ENCODE measurements at places on chromosomes 5 and 9.

- DNase-seq: no peak
Observed at GRCh38 chr9:106701611-106702010, 161.4 kb upstream of the ZNF462 start.

GRCh38 chr9:129906298-129906697 lies 71.0 kb downstream of the USP20 start:
- DNase-seq: no peak

GRCh38 chr5:39995990-39996389 lies 571.2 kb upstream of the DAB2 start:
- no peak for DNase-seq

GRCh38 chr5:78275998-78276543 lies 18.4 kb downstream of the AP3B1 start:
- DNase-seq: no peak

GRCh38 chr9:124504530-124505005 lies 2.6 kb downstream of the NR5A1 start:
- DNase-seq: no peak

GRCh38 chr5:167579693-167580055 lies 711.8 kb upstream of the WWC1 start:
- DNase-seq: no peak

GRCh38 chr5:52051759-52052158 lies 668.5 kb downstream of the ISL1 start:
- DNase-seq: no peak

- DNase-seq: no peak
Observed at GRCh38 chr5:138974227-138975063, 99.3 kb upstream of the LRRTM2 start.

GRCh38 chr5:82885627-82886389 lies 191.4 kb downstream of the TMEM167A start:
- DNase-seq: no peak

DNA sequence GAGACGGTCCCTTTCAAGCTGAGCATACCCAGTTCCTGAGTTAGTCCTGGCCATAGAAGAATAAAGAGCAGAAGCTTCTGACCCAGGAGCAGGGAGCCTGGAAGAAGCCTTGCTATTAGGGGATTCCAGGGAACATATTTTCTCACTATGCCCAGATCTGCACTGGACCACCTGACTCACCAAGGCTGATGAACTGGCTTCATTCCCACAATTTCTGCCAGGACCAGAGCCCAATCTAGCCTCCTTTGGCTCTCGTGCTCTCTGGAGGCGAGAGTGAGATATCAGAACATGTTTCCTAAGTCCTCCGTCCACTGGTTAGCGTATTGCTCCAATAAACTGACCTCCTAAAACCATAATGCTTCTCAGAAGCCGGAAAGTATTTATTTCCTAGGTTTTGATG lies 9.9 kb downstream of the GABBR2 start:
- no peak for DNase-seq

GRCh38 chr9:34501372-34501771 lies 21.4 kb downstream of the ENHO start:
- no peak for DNase-seq

DNA sequence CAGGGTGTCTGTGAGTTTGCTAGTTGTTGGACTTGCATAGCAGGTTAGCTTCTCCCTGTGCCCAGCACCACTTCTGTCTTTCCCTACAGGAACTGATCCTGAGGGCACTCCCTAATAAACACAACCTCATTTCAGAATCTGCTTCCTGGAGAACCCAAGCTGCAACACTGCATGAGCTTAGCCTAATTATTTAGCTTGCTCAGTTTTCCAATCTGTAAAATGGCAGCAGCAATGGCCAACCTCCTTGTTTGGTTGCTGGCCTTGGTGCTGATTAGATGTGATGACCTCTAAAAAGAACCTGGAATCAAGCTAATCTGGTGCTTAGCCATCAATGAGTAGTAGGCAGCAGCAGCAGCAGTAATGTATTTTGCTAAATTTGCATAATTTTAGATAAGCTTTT lies 133.9 kb downstream of the ADCY2 start:
- no peak for DNase-seq

DNA sequence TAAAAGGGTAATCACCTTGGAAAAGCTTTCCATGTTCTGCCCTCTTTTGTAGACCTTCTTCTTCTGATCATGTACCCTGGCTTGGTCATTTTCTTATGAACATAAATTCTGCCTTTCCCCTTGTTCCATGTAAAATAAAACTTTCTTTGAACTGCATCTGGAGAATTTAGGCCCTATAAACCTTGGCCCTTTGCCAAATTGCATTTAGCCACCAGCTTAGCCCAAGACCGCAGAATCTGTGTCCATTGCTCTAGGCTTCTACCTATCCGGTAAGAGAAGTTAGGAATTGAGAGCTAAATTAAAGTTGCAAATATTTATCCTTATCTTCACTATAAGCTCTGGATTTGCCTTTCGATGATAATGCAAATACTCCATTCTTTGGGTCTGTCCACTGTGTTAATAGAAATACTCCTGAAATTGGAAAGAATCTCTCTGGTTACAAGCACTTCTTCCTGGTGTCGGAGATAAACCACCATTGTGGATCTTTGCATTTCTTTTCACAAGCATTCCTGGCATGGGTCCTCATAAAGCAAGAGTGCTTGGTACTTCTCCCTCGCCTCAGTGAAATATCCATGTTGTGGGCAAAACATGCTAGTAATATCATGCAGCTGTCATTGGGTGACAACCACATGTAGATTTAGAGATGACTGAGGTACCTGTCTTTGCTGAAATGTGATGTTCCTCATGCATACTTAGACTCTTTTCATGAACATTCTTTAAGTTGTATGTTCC lies 698.0 kb upstream of the WWC1 start:
- DNase-seq: no peak

DNA sequence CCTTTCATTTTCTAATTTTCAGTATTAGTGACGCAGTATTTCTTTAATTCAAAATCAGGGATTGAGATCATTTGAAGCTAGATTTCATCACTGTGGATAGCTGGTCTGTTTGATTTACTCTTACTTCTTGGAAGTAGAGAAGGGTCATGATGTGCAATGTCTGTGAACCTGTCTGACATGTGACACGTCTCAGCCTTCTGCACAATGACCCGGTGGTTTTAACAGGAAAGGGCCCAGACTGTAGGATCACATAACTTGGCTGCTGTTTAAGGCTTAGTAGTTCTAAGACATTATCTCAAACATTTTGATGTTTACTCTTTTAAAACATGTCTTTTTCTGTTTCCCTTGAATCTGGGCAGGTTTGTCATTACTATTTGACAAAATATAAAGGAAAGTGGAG lies 823.3 kb upstream of the NUDT12 start:
- DNase-seq: no peak

DNA sequence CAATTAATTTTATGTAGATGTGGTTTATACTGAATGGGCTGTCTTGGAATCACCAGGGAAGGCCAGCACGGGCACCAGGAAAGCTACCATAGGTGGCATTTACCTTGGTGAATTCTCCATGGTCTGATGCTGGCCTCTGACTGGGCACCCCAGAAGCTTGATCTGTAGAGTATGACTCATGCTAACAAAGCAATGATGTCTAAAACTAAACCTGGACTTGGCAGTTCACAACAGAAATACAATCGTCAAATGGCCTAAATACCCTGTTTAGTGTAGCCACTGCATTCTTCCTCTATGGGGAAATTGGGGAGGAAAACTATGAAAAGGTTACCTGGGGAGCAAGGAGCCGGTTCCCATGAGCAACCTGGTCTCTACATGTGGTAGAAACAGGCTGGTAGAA lies 98.0 kb downstream of the ATPSCKMT start:
- DNase-seq: no peak

GRCh38 chr5:39713250-39713916 lies 288.6 kb upstream of the DAB2 start:
- DNase-seq: no peak

DNA sequence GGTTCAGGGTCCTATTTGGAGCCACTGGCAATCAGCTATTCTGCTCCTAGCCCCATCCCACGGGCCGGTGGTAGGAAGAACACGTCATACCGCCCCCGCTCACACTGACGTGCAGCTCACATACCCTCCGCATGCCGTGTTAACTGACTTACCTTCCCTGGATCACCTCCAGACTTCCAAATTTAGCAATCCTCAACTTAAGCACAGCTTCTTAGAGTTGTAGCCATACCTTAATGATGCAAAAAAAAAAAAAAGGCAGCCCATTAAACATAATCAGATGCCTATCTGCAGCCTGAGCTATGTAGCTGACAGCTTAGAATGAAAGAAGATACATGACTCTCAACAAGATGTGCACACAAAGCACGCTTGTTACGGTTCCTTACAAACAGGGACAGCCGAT lies 93.0 kb downstream of the IRX2 start:
- no peak for DNase-seq

DNA sequence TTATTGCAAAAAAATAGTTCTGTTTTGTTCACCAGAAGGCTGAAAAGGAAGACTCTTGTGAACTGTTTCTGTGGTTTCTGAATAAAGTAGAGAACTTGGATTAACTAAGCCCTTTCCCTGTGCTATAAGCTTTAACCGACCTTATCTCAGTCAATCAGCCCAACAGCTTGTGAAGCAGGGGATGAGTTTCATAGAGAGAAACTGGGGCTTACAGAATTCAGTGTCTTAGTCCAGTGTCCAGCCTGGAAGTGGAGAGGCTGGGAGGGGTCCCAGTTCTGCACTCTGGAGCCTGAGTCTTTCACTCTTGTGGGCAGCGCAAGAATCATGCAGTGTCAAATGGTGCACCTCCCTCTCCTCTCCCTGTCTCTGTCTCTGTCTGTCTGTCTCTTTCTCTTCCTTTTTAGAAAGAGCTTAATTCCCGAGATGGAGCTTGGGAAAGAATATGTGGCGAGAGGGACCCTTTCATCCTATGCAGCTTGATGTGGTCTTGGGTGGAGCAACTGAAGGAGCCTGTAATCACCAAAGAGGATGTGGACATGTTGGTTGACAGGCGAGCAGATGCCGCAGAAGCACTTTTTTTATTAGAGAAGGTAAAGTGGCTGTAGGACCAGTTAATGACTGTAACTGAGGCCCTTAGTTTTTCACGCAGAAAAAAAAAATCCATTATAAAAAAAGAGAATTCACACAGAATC lies 17.0 kb downstream of the PTPDC1 start:
- DNase-seq: no peak

DNA sequence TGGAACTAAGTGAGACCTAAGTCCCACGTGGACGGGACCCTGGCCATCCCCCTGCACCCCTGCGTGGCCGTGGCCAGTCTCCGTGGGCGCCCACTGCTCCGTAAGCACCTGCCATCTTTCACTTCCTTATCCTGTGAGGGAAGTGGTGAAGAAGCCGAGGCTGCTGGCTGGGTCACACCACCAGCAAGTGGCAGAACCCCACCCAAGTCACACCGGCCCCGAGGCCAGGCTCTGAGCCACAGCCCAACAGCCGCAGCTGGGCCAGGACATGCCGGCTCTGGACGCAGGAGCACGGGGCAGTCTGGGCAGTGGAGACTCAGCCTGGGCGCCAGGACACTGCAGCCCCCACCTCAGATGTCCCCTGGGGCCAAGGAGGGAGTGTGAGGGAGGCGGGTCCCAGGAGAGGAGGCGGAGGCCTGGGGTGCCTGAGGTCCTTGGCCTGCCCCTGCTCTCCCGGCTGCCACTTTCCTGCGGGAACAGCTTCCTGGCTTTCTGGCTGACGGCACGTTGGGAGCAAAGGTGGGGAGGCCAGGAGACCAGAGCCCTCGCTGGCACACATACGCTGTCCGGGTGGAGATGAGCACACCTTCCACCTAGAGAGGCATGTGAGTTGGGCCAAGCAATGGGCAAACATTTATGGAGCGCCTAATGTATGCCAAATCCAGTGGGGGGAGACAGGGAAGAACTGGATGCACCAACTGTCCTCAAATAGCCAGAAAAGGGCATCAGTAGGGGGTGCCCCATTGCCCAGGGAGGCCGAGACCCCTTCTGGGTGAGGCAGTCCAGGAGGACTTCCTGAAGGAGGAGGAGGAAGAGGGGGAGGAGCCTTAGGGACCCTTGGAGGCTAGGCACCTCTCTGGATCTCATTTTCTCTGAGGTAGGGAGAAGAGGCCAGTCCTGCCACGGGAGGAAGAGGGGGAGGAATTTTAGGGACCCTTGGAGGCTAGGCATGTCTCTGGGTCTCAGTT lies 43.9 kb upstream of the EGFL7 start:
- peak; percentile 60 for DNase-seq

GRCh38 chr9:110427497-110428104 lies 89.9 kb upstream of the TXNDC8 start:
- no peak for DNase-seq

- no peak for DNase-seq
Observed at GRCh38 chr5:351921-352245, 30.4 kb downstream of the AHRR start.

DNA sequence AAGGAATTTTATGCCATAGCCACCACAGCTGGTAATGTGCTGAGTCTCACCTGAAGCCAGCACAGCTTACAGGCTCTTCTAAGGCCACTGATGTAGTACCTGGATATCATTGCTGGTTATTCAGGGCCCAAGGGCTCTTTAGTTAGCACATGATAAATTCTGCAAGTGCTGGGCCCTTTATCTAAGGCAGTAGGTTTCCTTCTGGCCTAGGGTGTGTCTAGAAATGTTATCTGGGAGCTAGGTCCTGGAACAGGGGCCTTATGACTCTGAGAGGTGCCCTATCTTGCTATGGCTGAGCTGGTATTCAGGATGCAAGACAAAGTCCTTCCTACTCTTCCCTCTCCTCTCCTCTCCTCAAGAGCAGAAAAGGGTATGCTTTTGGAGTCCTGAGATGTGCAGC lies 1424.5 kb upstream of the NUDT12 start:
- no peak for DNase-seq

DNA sequence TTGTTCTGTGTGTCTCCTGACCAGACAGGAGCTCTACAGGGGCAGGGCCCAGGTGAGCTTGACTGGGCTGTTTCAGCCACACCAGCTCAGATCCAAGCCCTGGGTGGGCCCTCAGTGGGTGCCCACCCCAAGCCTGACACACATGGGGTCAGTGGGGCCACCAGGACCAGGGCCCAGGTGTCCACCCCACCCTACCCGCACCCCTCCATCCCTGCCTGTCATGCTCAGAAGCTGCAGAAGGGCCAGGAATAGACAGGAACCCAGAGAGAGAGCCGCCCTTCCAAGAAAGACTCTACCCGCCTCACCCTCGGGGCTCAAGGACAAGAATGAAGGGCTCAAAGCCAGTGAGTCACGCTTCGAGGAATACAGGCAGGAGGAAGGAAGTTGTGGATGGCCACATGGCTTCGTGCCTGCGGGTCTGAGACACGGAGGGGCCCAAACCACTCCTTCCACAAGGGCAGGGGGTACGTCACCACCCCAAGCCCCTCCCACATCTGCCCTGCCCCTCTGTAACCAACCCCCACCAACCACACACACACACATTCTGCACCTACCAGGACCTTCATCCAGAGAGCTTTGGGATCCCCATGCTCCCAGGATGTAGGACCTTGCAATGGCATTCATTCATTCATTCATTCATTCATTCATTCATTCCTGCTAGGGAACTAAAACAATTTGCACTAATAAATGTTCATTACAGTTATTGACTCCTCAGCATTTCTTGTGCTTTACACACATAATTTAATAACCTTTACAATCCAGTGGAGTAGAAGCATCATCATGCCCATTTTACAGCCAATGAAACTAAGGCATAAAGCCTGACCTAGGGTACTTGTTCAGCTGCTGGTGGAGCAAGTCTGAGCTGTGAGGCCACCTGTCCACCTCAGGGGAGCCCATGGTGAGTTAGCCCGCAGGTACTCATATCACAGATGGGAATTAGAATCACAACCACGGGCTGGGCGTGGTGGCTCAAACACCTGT lies 55.9 kb upstream of the STXBP1 start:
- peak; percentile 34 for DNase-seq

All from T-cell (primary cell).